Activated gamma-delta T cell (primary cell): ENCODE measurements at places on chromosomes 1 and 21.

- DNase-seq, result no peak
Measured at GRCh38 chr21:31660591-31660990, 1.1 kb downstream of the SOD1 start.

DNA sequence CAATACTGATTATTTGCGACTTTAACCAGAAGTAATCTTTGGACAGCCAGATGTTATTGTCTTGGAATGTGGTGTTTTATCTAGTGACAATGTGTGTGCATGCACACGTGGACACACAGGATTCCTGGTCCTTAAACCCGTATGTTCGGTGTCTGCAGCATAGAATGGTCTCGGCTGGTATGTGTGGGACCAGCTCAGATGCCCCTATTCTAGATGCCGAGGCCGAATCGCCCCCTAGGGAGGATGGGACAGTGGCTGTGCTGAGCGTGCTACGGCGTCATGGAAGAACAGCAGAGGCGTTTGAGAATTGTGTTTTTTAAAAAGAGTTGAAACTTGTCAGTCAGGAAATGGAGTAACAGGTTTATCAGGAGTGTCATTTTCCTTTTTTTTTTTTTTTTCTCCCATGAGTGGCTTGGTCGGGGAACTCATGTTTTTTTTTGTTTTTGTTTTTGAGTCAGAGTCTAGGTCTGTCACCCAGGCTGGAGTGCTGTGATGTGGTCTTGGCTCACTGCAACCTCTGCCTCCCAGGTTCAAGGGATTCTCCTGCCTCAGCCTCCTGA, 30.1 kb downstream of the SKI start:
- DNase-seq, result no peak

DNA sequence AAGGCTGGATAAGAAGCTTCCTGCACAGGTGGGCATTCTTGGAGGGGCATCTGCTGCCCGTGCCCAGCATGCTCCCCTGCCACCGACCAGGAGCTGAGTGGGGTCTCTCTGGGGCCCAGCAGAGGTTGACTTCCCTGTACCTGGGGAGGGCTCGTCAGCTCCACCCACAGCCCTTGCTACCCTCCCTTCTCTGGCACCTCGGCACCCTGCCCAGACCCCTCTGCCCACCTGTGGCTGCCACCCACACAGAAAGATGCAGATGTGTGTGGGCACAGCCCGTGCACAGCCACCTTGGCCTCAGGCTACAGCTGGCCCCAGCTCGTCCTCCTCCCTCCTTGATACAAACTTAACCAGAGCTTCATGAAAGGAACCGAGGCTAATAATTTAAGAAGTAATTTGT, 241.2 kb upstream of the VAMP3 start:
- DNase-seq, result no peak

- no peak for DNase-seq
Measured at GRCh38 chr1:24713176-24713575, 32.1 kb upstream of the CLIC4 start.

GRCh38 chr1:89502042-89502441, 22.6 kb upstream of the LRRC8B start:
- no peak for DNase-seq

DNA sequence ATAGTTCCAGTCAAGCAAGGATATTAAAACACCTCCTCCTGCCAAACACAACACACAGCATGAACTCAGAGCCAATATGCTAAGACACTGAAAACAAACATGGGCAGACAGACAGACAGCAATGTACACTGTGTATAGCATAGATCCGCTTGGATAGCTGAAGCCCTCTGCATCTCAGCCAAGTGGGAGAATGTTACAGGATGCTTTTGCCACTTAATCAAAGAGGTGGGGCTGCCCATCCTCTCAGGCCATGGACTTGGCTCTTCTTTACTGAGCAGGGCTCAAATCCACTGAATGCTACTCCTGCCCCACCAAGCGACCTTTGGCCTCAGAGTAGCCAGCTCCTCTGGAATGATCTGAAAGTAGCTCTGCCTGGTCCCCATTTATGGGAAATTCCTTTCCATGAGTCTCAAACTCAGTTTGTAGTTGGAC, 64.7 kb upstream of the NGF start:
- no peak for DNase-seq

GRCh38 chr1:58762806-58763205, 21.0 kb downstream of the JUN start:
- no peak for DNase-seq

DNA sequence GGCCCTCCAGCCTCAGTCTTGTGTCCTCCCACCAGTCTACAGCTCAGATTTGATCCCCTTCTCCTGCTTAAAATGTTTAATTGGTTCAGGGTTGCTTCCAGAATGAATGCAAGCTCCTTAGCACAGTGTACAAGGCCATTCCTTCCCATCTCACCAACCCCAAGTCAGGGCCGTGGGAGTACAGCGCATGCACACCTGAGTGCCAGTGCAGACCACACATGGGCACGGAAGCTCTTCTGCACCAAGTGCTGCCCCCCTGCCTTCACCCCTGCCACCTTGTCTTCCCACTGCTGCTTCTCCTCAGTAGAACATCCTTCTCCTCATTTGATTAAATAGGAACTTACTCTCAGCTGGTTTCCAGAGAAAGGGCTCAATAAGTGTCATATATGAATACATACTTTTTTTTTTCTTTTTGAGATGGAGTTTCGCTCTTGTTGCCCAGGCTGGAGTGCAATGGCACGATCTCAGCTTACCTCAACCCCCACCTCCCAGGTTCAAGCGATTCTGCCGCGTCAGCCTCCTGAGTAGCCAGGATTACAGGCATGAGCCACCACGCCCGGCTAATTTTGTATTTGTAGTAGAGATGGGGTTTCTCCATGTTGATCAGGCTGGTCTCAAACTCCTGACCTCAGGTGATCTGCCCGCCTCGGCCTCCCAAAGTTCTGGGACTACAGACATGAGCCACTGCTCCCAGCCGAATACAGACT, 9.3 kb downstream of the PMF1 start:
- DNase-seq, result no peak

GRCh38 chr1:153260585-153261280, 1.2 kb downstream of the LORICRIN start:
- DNase-seq, result peak; percentile 12

DNA sequence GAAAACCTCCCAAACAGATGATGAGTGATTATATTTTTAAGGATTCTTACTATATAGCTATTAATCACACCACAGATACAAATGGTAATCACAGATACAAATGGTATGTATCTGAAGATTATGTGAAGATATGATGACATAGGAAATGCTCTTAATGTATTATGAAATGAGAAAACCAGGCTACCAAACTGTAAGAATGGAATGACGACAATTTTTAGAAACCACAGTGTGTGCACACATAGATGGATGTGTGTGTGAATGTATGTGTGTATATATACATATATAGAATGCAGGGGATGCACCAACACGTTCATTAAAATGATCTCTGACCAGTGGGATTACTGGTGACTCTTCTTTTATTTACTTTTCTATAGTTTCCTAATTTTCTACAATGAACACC, 21.5 kb upstream of the ENAH start:
- DNase-seq, result no peak

DNA sequence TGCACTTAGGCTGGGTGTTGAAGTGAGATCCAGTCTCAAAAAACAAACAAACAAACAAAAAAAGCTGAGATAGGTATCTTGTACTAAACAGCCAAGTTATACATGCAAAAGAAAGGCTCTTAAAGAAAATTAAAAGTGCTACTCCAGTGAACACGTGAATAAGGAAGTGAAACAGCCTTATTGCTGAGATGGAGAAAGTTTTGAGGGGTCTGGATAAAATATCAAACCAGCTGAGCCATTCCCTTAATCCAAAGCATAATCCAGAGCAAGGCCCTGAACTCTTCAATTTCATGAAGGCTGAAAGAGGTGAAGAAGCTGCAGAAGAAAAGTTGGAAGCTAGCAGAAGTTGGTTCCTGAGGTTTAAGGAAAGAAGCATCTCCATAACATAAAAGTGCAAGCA, 360.5 kb upstream of the DAB1 start:
- no peak for DNase-seq

DNA sequence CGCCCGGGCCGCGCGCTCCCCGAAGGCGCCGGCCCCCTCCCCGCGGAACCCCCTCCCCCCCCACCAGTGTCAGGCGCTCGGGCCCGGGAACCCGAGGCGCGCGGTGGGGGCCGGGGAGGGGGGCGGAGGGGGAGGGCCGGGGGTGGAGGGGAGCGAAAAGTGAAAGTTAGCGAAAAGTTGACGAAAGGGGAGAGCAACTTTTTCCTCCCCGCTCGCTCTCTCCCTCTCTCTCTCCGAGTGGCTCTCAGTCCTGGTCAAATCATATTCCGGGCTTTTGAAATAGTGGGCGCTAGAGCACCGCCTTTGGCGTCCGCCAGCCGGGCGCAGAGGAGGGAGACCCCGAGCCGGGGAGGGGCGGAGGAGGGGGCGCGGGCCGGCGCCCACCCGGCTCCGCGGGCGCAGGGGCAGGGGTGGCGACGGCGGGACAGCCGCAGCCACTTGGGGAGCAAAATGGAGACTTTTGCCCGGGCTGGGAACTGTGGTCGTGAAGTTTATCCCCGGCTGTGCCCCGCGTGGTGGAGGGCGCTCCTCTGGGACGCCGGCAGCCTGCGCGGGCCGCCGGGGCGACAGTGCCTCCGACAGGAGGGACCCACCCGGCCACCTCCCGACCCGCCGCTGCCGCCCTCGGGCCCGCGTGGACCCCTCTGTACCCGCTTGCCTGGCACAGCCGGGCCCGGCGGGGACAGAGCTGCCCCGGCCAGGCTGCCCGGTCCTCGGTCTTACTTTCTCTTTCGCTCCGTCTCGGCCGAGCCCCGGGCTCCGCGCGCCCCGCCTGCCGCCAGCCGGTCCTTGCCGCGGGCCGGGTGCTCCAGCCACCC, 697 bp downstream of the PRDM16 start:
- no peak for DNase-seq

- no peak for DNase-seq
Measured at GRCh38 chr1:32784817-32785216, 32.3 kb downstream of the YARS1 start.

- DNase-seq, result no peak
Measured at GRCh38 chr1:114669562-114670082, at the start of gene DENND2C. DENND2C (minus strand) TSS chr1:114670049; CDS start chr1:114625984, 44,065 bp downstream.

DNA sequence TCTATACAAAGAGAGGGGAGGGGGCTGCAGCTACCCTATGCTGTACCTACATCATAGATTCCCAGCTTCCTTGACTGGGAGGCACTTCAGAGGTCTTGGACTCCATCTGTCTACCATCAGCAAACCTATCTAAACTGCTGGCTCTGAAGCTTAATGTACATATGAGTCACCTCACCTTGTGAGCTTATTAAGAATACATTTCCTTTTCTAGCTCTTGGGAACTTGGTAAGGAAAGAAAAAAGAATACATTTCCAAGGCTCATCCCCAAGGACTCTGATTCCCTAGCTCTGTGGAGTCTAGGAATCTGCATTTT, 50.0 kb upstream of the PRELP start:
- DNase-seq, result no peak

GRCh38 chr1:164064501-164064900, 494.5 kb upstream of the PBX1 start:
- no peak for DNase-seq

GRCh38 chr1:41765152-41765551, 153.6 kb downstream of the HIVEP3 start:
- DNase-seq, result no peak

GRCh38 chr1:156808186-156809030, 8.2 kb downstream of the SH2D2A start:
- DNase-seq, result no peak

DNA sequence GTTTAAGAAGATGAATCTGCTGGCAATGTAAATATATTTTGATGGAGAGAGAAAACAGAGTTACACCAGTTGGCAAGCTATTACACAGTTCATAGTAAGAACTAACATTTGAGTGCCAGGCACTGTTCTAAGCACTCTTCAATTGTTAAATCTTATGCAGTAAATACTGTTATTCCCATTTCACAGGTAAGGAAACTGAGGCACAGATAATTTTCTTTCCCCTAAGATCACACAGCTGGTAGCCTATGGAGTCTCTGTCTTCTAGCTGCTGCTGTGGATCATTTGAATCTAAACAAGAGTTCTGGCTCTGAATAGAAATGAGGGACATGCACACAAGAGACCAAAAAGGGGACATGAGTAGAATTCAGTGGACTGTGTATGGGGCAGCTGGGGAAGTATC, 8.0 kb downstream of the ANGPTL1 start:
- DNase-seq, result no peak

DNA sequence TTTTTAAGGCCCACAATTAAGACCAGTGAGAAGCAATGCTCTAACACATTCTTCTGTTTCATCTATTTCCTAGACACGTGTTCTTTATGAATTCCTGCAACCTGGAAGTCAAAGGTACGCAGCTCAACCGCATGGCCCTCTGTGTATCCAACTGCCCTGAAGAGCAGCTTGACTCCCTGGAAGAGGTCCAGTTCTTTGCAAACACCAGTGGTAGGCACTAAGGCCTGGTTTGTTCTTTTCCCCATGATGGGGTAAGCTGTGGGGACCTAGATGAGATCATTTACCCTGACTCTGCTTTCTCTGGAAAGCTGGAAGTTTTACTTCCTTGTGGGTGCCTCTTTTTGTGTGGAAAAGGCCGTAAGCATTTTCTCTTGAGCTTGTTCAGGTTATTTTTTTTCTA, 7.3 kb downstream of the SLC44A3 start:
- DNase-seq, result no peak

- no peak for DNase-seq
Measured at GRCh38 chr1:94095112-94095637, 25.8 kb downstream of the ABCA4 start.

DNA sequence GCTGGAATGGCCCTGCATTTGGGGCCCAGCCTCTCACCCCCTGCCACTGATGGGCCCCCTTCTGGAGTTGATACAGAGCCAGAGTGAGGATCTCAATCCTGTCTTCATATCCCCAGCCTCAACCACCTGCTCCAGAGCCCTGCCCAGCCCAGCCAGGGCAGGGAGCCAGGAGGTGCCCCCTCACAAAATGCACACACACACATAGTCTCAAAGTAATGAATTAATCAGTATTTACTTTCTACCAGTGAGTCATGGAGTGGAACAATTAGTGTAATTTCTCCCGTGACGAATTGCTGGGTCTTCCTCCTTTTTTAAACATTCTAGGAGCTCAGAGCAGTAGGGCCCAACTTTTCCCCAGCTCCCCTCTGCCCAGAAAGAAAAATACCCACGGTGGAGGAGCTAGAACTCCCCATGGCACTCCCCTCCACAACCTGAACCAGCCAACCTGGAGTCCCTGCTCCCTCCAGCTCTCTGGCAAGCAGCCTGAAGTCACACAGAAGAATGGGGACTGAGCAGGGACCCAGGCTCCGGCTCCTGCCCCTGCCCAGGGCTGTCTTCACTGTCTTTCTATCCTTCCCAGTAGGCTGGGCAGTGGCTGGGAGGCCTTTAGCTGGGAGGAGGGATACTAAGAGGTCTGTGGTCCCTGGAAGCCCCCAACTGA, 29.3 kb downstream of the SDC3 start:
- DNase-seq, result no peak

DNA sequence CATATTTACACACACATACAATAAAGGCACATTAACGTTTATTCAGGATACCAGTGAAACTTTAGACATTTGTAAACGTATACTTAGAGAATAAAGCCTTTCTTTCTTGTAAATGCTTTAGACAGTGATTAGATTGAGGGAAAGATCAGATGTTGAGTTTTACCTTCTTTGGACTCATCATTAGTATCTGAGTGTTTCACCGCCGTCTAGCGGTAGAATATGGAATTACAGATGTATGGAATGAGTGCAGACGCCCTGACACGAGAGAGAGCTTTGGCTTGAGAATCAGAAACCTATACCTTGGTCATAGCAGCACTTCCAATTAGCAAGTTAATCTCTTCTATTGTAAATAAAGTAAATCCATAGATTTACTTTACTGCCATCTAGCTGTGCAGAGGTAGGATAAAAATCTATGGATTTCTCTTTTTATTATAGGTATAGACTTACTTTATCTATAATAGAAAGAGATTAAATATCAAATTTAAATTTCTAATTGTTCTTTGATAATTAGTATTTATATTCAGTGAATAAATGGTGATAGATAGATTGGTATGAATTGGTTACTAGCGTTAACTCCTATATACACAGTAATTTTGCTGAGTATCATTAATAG, 12.6 kb downstream of the FLG2 start:
- DNase-seq, result no peak
